Epithelial cell of alveolus of lung (primary cell): ENCODE measurements at places on chromosomes 3 and 15. TPM values are rescaled to one million over a fixed set of nuclear protein-coding genes. Genes with fewer than 3 reads are reported as not detected.

Gene RGMA
- 1.0 and 5.3 TPM in 2 replicates for total RNA-seq

Gene CPN2
- not detected in 2 replicates for total RNA-seq

Gene GPR149
- not detected in 2 replicates for total RNA-seq

Gene CCRL2
- 0.39 TPM in 1 of 2 replicates, not detected in the other for total RNA-seq

Gene C3orf70
- 0.64 and 1.4 TPM in 2 replicates for total RNA-seq
